RCC 7860 (cell line): ENCODE measurements at places on chromosomes 3 and 15.

GRCh38 chr15:33910741-33911140 lies 57.6 kb upstream of the CHRM5 start:
- DNase-seq = no peak

DNA sequence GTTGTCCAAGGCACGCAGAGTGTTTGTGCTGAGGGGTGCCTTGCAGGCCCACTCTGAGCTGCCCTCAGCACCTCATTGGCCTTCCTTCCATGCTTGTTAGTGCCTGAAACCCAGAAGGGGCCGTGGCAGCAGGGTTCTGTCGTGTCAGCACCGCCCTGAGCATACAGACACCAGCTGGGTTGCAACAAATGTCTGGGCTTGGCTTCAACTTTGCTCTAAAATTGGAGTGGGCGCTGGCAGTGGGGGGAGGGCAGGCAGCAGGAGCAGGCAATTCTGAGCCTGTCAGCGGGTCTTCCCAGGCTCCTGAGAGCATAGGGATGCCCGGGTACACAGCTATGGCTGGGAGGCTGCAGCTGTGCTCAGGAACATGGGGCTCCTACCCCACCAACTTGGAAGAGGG lies 464.3 kb downstream of the EPHA3 start:
- no peak for DNase-seq

- no peak for DNase-seq
These were observed 53.5 kb downstream of the DTWD1 start for GRCh38 chr15:49674370-49674769.

GRCh38 chr3:50534681-50535330 lies 31.4 kb upstream of the CACNA2D2 start:
- no peak for DNase-seq

DNA sequence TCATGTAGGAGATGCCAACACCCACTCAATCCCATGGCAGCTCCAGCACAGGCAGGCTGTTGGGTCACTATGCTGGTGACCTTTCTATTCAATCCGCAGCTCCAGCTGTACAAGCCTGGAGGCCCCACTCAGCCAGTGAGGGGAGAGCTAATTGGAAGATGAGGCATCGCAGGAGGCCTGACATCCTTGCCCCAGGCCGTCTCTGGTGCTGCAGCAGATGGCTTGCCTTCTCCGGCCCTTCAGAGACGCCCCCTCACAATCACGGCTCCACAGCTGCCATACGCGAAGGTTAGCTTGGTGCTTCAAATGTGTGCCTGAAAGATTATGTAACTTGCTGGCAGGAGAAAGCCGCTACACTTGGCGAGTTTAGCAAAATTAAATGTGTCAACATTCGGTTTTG lies 104.2 kb upstream of the CLSTN2 start:
- no peak for DNase-seq

DNA sequence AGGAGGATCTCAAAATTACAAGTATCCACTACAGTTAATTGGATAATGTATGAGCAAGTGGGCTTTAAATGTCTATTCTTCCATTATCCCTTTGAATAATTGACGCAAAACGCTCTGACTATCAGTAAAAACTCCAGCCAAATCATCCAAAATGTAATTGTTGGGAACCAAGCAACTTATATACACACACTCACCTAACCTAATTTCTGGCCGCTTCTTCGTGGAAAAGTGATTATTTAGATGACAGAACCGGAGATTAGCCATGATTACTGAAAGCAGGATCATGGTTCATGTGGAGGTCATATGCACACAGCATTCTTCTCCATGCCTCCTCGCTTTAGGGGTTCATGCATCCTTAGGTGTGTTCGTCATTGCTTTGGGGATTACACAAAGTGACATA lies 992.4 kb downstream of the NAALADL2 start:
- no peak for DNase-seq

GRCh38 chr3:152402695-152403451 lies 134.1 kb downstream of the MBNL1 start:
- DNase-seq = no peak

DNA sequence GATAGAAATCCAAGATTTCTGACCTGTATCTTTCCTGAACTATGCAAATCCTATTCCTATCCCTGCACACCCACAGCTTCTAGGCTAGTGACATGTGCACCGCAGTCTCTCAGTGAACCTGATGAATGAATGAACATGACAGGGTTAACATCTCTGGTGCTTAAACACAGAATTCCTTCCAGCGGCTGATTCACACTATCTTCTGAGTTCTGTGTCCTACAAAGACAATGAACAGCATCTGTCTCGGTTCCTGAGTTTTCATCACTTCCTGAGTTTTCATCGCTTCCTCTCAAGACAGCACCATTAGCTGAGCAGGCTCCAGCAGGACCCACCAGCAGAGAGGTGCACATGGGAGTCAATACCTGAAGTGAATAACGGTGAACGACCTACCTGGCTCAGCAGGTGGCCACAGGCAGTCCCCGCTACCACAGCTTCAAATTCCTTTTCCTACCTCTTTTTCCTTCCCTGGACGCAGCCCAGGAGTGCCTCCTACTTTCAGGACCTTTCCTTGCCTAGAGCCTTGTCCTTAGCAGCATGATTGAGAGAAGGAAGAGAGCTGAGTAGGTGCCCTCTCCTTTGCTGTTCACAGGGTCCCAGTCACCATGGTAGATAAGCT lies 113.5 kb downstream of the IGF2BP2 start:
- no peak for DNase-seq

GRCh38 chr3:129694228-129694627 lies 87.8 kb upstream of the PLXND1 start:
- no peak for DNase-seq

DNA sequence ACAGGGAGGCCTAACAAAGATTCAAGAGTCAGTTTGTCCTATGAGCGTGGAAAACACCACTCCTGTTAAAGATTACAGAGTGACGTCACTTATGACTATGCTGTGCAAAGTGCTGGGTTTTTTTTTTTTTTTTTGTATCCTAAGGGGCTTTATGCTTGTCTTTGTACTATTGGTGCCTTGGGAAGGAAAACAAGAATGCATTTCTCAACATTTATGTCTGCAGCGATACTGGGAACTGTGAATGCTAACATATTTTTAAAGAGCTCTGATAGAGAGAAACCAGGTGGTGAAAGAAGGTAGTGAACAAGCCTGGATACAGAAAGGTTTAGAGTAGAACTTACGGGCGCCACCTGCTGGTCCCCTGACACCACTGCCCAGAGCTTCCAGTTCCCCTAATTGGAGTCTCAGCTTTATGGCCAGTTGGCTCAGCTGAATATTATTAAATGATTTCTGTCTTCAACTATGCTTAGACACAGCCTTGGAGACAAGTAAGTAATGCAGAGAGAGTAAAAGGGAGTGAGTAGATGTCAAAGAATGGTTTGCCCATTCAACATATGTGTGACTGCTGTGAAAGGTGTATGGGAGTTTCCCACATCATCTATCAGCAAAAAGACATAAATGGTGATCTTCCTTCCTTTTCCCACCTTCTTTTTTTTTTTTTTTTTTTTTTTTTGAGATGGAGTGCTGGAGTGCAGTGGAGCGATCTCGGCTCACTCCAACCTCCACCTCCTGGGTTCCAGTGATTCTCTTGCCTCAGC lies 807.9 kb upstream of the CFAP20DC start:
- peak; percentile 60 for DNase-seq

DNA sequence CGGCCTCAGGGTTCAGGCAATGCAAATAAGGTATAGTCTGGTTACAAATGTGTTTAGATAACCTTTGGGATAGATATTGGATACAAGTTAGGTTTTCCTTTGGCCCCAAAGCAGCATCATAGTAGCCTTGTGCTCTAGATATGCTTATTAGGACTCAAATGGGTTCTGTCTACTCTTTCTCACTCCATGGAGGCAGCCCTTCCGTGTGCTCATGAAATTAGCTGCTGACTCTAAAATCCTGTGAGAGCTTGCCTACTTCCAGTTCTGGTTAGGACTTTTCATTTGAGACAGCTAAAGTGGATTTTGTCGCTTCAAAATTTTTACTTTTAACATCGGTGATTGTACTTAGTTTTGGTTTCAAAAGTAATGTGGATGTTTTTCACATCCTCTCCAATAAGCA lies 1.6 kb downstream of the CDV3 start:
- no peak for DNase-seq

- DNase-seq = no peak
These were observed 100.0 kb downstream of the ALCAM start for GRCh38 chr3:105466495-105467404.

- DNase-seq = no peak
These were observed 60.8 kb downstream of the PLS1 start for GRCh38 chr3:142657033-142657432.

GRCh38 chr3:102113421-102114041 lies 264.2 kb downstream of the NFKBIZ start:
- DNase-seq = peak; percentile 98

DNA sequence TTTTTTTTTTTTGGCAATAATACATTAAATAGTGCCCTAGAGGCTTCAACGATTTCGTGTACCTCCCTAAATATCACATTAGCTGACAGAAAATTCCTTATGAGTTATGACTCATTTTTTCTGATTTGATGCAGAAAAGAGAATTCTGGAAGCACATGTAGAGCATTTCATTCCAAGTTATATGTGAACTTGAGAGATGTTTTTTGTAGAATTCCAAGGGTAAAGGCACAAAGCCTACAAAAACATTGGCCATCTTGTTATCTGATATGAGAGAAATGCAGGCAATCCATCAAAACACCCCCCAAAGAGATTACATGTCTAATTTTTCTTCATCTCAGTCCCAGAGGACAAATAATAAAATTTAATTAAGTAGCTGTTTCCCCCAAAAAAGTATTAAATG lies 6.7 kb upstream of the PFN2 start:
- DNase-seq = no peak

DNA sequence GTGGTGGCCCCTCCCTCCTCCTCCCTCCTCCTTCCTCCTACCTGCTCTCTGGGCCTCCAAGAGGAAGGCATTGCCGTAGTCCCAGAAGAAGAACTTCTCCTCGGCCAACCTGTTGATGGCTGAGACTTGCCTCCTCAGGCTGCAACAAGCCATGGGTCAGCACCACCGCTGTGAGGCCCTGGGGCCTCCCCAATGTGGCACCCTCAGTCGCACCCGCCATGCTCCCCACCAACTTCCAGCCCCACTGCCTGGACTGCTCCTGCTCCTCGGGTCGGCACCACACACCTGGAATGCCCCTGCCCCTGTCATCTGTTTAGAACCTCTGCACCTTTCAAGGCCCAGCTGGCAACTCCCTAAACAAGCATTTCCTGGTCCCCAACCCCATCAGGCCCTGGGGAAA lies 17.6 kb downstream of the UROC1 start:
- no peak for DNase-seq

DNA sequence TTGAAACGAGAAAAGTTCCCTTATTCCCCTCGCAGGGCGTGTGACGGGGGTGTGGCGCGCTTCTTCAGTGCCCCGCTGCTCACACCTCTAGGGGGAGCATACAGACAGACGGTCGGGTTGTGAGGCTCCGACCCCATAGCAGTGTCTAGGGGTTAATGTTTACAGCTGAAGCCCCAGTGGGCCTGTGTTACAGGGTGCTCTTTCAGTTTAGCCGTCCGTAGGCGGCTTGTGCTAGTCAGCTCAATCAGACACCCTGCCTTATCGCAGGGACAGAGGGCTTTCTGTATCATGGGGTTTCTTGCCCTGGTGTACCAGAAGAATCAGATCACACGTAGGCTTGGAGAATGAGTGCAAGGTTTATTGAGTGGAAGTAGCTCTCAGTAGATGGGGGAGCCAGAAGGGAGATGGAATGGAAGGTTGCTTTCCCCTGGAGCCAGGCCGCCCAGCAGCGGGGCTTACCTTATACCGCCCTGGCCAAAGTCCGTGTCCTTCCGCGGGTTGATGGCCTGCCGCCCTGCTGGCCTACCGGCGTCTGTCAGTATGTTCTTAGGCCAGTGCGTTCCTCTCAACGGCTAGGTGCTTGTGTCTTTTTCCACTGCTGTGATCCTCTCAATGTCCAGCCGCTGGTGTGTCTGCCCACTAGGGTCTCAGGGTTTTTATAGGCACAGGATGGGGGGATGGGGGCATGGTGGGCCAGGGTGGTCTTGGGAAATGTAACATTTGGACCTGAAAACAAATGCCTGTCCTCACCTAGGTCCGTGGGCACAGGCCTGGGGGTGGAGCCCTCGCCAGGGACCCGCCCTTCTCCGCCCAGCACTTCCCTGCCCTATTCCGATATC lies 32.2 kb upstream of the ACP3 start:
- no peak for DNase-seq

- DNase-seq = no peak
These were observed 6.5 kb downstream of the CPEB1 start for GRCh38 chr15:82640672-82641071.

- peak; percentile 59 for DNase-seq
These were observed at the start of gene BSN for GRCh38 chr3:49553692-49554632. Gene BSN (plus strand): TSS chr3:49554477. CDS start chr3:49554603, 126 bp downstream.

DNA sequence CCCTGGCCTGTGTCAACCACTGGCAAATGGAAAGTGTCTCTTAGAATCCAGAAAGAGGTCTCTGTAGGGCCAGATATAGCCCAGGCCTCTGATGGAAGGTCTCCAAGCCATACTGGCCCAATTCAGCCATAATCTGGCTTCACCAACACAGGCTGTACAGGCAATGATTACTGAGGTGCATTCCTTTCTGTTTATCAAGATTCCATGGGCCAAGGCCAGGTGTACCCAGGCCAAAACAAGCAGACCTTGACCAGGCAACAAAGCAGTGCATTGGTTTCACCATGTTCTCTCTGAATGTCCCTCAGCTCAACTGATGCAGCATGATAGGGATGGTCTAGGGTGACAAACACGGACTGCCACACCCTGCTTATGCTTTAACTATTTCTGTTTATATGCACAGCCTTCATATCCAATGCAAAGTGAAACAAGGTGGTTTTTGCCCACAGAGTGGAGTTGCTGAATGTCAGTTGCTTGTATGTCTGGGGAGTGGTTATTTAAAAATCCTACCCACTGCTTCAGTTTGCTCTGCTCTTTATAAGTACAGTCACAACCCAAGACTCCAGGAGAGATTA lies 25.2 kb downstream of the CCNL1 start:
- no peak for DNase-seq

- no peak for DNase-seq
These were observed 139.1 kb upstream of the RAD18 start for GRCh38 chr3:9102240-9102981.

GRCh38 chr15:83061680-83062079 lies 5.4 kb downstream of the BTBD1 start:
- DNase-seq = no peak

DNA sequence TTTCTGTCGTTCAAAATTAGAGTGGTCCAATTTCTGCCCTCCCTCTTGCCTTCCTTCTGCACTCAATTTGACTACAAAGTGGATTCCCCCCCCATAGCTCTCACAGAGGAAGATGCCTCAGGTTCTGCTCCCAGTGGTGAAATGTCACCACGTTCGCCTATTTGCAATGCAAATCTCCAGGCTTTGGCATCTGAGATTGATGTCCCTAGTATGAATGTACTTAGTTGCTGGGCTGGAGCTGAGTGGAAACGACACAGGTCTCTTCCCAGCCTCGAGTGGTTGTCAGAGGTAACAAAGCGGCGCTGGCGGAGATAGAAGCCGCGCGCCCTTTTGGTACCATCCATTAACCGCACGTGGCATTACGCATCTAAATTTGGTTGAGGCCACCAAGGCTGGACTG lies 860.1 kb downstream of the MCTP2 start:
- no peak for DNase-seq

- peak; percentile 15 for DNase-seq
These were observed 222.8 kb downstream of the PTPRG start for GRCh38 chr3:61783993-61784718.

GRCh38 chr3:119492810-119493209 lies 5.5 kb upstream of the TIMMDC1 start:
- no peak for DNase-seq

GRCh38 chr15:89475661-89476060 lies 20.7 kb downstream of the RHCG start:
- DNase-seq = no peak
